ENCODE measurements at places on chromosomes 12 and 14. TPM values are rescaled to one million over a fixed set of nuclear protein-coding genes. Genes with fewer than 3 reads are reported as not detected.

Gene WNT5B
- not detected for total RNA-seq

Gene C12orf56
- total RNA-seq: 0.73 TPM

Gene TMEM52B
- 1.4 TPM for total RNA-seq

Gene BCL11B
- 101 TPM for total RNA-seq

Gene DUSP16
- 29.5 TPM for total RNA-seq

Gene ERBB3
- total RNA-seq: 1.4 TPM

Gene ATP5F1B
- total RNA-seq: 253 TPM

Gene KCNH5
- total RNA-seq: not detected

Gene BIN2
- 211 TPM for total RNA-seq

Gene MFAP5
- not detected for total RNA-seq

Gene BDKRB2
- under 0.01 TPM for total RNA-seq

Gene RND1
- 6.2 TPM for total RNA-seq

Data from mononuclear cell (primary cell).